Activated CD4-positive, alpha-beta memory T cell treated with anti-CD3 and anti-CD28 coated beads, Interleukin-2, amount 10 ng/mL, durations not matched to agents 7 days and 5 days (primary cell): ENCODE measurements at places on chromosomes 2 and 18. TPM values are rescaled to one million over a fixed set of nuclear protein-coding genes. Genes with fewer than 3 reads are reported as not detected.

LONRF2 gene
- 0.08 TPM for total RNA-seq

LIMS3 gene
- total RNA-seq: 3.3 TPM

COLEC12 gene
- total RNA-seq: not detected

FASTKD1 gene
- 35.4 TPM for total RNA-seq

PGAP1 gene
- 53.6 TPM for total RNA-seq

GRCh38 chr2:23618794-23619530 lies 234.0 kb downstream of the KLHL29 start:
- no peak for DNase-seq
- H3K4me1 ChIP-seq: peaks cover 6% of the 10 kb centered on the region
- no peaks in the 10 kb centered on the region for H3K36me3 ChIP-seq
- H3K27ac ChIP-seq: no peak overlapping the region

GRCh38 chr2:26564121-26564644 lies 77.0 kb downstream of the CIB4 start:
- peaks cover 2% of the 10 kb centered on the region for H3K4me1 ChIP-seq
- H3K27ac ChIP-seq: no peak overlapping the region

DNA sequence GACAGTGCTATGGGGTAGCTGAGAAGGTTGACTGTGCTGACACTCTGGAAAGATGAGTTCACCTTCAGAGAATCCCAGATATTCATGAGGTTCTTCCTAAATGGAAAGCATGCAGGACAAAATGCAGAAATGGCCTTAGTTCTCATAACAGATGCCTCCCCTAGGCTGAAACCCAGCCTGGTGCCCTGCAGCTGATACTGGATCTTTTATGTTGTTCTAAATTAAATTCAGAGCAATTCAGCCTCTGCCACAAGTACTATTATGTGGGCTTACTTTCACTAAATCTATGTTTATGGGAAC lies 172.0 kb upstream of the SERPINE2 start:
- peaks cover 20% of the 10 kb centered on the region for H3K27me3 ChIP-seq
- no peaks in the 10 kb centered on the region for H3K36me3 ChIP-seq
- H3K4me3 ChIP-seq: no peak overlapping the region
- H3K27ac ChIP-seq: no peak overlapping the region

- H3K4me1 ChIP-seq: peaks cover 40% of the 10 kb centered on the region
- no peak overlapping the region for H3K4me3 ChIP-seq
- no peaks in the 10 kb centered on the region for H3K27me3 ChIP-seq
- no peaks in the 10 kb centered on the region for H3K36me3 ChIP-seq
- DNase-seq: no peak
Observed at GRCh38 chr18:46055838-46056230, 16.2 kb downstream of the PSTPIP2 start.

GRCh38 chr2:67215214-67216055 lies 181.7 kb upstream of the ETAA1 start:
- H3K27me3 ChIP-seq: no peaks in the 10 kb centered on the region
- no peak overlapping the region for H3K4me3 ChIP-seq
- H3K4me1 ChIP-seq: no peaks in the 10 kb centered on the region
- DNase-seq: no peak
- no peak overlapping the region for H3K27ac ChIP-seq

DNA sequence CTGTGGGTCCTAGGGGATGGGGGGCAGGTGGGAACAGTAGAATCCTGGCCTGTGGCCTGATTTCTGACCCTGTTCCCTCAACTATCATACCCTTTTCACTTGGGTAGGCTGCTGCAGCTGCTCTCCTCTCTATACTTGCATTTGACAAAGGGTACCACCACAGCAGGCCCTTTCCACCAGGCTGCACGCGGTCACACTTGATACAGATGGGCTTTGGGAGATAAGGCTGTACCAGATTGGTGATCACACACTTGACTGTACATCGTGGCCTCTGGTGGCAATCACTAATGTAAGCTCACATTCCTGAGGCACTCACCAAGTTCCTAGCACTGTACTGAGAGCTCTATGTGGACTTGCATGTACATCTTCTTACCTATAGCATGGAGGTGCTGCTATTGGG lies 1.6 kb upstream of the RALB start:
- no peak overlapping the region for H3K4me3 ChIP-seq
- peaks cover 23% of the 10 kb centered on the region for H3K36me3 ChIP-seq
- H3K27me3 ChIP-seq: peaks cover 13% of the 10 kb centered on the region

GRCh38 chr2:73013936-73014335 lies 57.6 kb downstream of the SFXN5 start:
- H3K27ac ChIP-seq: no peak overlapping the region
- peaks cover 4% of the 10 kb centered on the region for H3K27me3 ChIP-seq
- H3K4me3 ChIP-seq: no peak overlapping the region

DNA sequence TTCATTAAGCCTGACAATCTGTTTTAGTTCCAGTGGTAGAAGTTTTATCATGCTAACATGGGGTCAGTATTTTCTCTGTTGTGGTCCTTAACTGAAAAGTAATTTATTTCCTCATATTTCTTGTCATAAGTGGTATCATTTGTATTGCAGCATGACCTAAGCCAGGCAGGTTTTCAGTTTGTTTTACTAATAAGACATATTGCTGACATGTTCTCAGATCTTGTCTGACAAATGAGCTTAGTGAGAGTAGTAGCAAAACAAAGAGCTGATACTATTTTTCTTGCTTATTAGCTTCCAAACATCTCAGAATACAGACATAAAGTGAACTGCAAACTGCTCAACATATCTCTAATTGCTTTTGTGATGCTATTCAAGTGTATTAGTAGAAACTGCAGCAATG lies 293.6 kb downstream of the DSEL start:
- peaks cover 4% of the 10 kb centered on the region for H3K27me3 ChIP-seq
- no peak overlapping the region for H3K4me3 ChIP-seq
- H3K4me1 ChIP-seq: no peaks in the 10 kb centered on the region
- no peak overlapping the region for H3K27ac ChIP-seq
- no peaks in the 10 kb centered on the region for H3K36me3 ChIP-seq
- DNase-seq: no peak

GRCh38 chr18:70956554-70956953 lies 667.7 kb downstream of the SOCS6 start:
- no peaks in the 10 kb centered on the region for H3K27me3 ChIP-seq
- H3K4me1 ChIP-seq: no peaks in the 10 kb centered on the region
- H3K27ac ChIP-seq: no peak overlapping the region
- H3K36me3 ChIP-seq: no peaks in the 10 kb centered on the region
- H3K4me3 ChIP-seq: no peak overlapping the region

DNA sequence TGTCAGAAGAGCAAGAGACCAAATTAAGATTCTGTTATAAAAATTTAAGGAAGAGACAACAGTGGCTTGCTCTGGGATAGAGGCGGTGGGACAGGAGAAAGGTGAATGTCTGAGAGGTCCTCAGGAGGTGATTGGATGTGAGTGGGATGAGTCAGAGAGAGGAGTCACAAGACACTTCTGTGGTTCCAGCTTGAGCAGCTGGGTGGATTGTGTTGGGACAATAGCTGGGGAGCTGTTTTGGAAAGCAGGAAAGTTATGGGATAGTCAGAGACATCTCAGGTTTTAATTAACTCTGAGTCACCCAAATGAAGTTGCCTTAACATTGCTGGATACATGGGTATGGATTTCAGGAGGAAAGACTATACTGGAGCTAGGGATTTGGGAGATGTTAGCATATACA lies 218.0 kb upstream of the TRIB2 start:
- H3K4me3 ChIP-seq: no peak overlapping the region
- H3K4me1 ChIP-seq: peaks cover 88% of the 10 kb centered on the region
- peak overlapping the region; percentile 32 for H3K27ac ChIP-seq
- H3K27me3 ChIP-seq: no peaks in the 10 kb centered on the region
- peaks cover 29% of the 10 kb centered on the region for H3K36me3 ChIP-seq

- DNase-seq: no peak
- H3K27ac ChIP-seq: no peak overlapping the region
- no peaks in the 10 kb centered on the region for H3K36me3 ChIP-seq
Observed at GRCh38 chr2:33083699-33084387, 137.1 kb downstream of the LTBP1 start.

- no peaks in the 10 kb centered on the region for H3K4me1 ChIP-seq
- no peak overlapping the region for H3K27ac ChIP-seq
- DNase-seq: no peak
- no peak overlapping the region for H3K4me3 ChIP-seq
- H3K36me3 ChIP-seq: no peaks in the 10 kb centered on the region
- H3K27me3 ChIP-seq: no peaks in the 10 kb centered on the region
Observed at GRCh38 chr2:48938231-48938630, 182.7 kb upstream of the LHCGR start.

DNA sequence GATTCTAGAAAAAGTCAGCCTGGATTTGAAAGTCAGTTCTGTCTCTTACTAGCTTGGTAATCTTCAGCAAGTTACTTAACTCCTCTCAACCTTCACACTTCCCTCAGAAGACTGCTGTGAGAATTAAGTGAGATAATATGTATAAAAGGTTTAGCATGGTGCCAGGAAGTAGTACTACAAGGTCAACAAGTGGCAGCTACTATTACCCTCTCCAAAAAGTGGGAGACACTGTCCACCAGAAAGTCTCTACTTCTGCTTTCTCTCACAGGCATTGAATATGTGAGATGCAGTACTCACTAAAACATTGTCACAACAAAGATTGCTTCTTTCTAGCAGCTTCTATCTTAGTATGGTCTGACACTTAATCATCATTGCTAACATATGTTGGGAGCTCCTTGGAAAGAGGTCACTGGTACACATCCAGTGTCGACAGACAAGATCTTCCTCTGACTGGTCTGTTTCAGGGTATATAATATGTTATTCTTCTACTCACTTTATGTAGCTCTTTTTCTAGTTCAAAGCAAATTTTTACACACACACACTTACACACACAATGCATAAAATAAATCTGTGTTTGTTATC lies 47.9 kb downstream of the DOCK10 start:
- no peak overlapping the region for H3K27ac ChIP-seq
- peaks cover 24% of the 10 kb centered on the region for H3K4me1 ChIP-seq
- DNase-seq: no peak
